ENCODE measurements at places on chromosomes 4 and X.

GRCh38 chrX:121256647-121257046 lies 209.2 kb downstream of the GLUD2 start:
- no peak for DNase-seq

GRCh38 chr4:82005158-82005557 lies 368.6 kb downstream of the HNRNPD start:
- no peak for DNase-seq

- DNase-seq, result no peak
Observed at GRCh38 chrX:131828482-131828881, 194.6 kb upstream of the STK26 start.

- no peak for DNase-seq
Observed at GRCh38 chr4:95599777-95600400, 51.1 kb upstream of the UNC5C start.

GRCh38 chr4:104416725-104417356 lies 77.9 kb downstream of the CXXC4 start:
- DNase-seq, result no peak

DNA sequence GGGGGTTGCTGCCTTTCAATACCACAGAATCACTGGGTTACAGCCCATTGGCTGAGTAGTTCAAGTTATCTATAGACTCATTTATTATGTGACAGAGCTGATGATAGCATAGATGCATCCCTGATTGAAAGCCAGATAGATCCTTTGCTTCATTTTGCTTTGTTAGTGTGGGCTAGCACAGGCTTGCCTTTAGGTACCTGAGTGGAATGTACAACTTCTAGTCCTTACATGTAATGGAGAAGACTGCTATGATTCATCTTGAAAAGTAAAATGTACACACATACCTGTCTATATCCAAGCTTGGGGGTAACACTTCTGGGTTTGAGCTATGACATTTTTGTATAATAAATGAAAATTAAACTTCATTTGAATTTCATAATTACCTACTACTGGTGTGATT lies 226.0 kb upstream of the FTHL17 start:
- no peak for DNase-seq
